ENCODE measurements at places on chromosomes 13 and 19.

GRCh38 chr19:10961073-10961860, 437 bp downstream of the SMARCA4 start:
- peak; percentile 40 for DNase-seq

GRCh38 chr13:96900986-96901385, 93.3 kb downstream of the OXGR1 start:
- no peak for DNase-seq

GRCh38 chr19:49432141-49433073, 7.2 kb downstream of the GFY start:
- no peak for DNase-seq

DNA sequence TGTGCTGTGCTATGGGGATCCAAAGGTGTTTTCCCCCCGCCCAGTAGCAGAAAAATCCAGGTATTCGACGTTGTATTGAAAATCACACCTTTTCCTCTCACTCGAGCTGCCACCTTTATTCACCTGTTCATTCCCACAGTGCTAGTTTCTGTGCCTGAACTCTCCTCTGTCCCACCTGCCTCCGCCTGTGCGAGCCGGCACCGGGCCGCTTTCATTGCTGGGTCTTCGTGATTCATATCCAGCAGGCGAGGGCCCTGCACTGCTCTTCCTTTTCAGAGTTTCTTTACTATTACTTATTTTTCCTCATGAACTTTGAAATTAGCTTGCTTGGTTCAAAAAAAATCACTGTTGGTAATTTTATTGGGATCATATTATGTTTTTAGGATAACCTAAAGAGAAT, 42.4 kb upstream of the SOX1 start:
- no peak for DNase-seq

DNA sequence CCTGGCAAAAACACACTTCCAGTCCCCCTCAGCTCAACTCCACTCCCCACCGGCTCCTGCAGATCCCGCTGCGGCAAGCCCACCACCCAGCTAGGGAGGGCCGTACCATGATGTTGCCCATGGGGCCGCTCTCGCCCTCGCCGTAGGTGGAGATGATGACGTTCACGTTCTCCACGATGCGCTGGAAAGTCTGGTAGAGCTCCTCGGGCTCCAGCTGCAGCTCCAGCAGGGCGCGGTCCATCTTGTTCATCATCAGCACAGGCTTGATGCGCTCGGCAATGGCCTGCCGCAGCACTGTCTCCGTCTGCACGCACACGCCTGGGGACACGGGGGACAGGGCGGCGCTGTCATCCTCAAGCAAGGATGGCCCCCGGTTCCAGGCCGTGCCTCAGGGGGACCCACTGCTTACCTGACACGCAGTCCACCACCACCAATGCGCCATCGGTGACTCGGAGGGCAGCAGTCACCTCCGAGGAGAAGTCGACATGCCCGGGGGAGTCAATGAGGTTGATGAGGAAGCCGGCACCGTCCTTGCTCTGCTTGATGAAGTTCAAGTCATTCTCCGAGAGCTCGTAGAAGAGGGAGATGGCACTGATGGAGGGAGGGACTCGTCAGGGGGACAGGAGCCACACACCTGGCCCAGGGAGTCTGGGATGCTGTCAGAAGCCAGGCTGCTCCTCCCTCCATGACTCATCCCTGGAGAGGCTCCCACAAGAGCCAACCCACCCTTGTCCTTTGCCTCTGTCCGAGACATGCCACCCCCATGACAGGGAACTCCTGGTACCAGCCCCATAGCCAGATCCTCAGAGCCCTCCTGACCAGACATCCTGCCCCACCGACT, 2.3 kb downstream of the EEF2 start:
- peak; percentile 44 for DNase-seq

- DNase-seq = no peak
Observed at GRCh38 chr19:39160523-39160861, 34.9 kb downstream of the PAK4 start.

- DNase-seq = no peak
Observed at GRCh38 chr13:59970847-59971246, 192.9 kb downstream of the DIAPH3 start.

GRCh38 chr19:49749771-49750170, 13.3 kb downstream of the TSKS start:
- no peak for DNase-seq

DNA sequence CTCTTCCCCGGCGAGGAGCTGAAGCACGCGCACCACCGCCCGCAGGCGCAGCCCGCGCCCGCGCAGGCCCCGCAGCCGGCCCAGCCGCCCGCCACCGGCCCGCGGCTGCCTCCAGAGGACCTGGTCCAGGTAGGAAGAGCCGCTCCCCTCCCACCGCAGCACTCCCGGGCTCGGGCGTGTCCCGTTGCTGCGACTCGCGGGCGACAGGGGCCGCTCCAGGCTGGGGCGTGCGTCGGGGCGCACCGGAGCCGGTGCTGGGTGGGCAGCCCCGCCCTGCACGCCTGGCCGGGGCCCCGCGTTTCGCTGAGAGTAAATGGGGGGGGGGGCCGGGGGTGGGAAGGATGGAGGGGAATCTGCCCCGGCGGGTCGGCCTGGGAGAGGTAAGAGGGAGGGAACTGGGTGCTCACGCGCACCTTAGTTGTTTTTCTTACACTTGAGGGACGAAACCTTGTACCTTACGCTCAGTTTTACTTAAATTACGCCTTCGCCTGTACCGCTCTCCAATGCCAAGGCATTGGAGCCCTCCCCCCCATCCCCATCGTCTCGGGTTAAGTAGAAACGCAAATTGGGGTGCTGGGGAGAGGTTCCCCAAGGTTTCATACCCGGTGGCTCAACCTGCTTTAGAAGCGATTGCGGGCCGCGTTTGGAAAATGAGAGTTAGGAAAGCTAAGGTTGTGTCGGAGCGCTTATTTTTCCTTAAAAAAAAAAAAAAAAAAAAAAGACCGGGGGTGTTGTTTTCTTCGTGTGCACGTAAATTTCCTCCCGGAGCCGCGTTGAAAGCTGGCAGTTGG, 850 bp downstream of the KLF5 start:
- no peak for DNase-seq

DNA sequence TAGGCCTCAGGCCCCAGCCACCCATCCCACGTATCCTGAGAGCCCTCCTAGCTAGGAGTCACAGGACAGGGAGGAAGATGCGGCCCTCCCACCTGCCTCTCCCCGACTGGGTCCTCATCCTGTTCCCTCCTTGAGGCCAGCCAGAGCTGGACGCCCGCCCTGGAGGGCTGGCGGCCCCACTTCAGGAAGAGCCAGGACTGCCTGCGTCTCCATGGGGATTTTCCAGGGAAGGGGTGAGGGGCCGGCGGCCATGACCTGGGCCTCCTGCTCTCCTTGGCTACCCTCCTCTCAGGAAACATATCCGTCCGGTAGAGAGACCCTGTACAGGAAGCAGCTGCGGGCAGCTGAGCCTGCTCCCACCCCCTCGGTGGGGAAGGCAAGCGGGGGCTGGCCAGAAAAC, 11.3 kb upstream of the PRKD2 start:
- no peak for DNase-seq

GRCh38 chr13:65913173-65913572, 1317.0 kb downstream of the PCDH9 start:
- DNase-seq = peak; percentile 49

Measured in RWPE1 (cell line).